DND-41 (cell line): ENCODE measurements at places on chromosomes 11 and 22.

GRCh38 chr22:30694640-30695350, at the start of gene OSBP2:
TSS of gene OSBP2 (plus strand) at chr22:30694874. CDS start at chr22:30694910, 36 bp downstream.
- peaks cover 18% of the 10 kb centered on the region for H3K27me3 ChIP-seq
- DNase-seq = no peak
- H3K27ac ChIP-seq = no peak within 1 kb of the TSS
- no peaks in the 10 kb centered on the region for H3K4me1 ChIP-seq
- H3K36me3 ChIP-seq = no peaks in the 10 kb centered on the region

DNA sequence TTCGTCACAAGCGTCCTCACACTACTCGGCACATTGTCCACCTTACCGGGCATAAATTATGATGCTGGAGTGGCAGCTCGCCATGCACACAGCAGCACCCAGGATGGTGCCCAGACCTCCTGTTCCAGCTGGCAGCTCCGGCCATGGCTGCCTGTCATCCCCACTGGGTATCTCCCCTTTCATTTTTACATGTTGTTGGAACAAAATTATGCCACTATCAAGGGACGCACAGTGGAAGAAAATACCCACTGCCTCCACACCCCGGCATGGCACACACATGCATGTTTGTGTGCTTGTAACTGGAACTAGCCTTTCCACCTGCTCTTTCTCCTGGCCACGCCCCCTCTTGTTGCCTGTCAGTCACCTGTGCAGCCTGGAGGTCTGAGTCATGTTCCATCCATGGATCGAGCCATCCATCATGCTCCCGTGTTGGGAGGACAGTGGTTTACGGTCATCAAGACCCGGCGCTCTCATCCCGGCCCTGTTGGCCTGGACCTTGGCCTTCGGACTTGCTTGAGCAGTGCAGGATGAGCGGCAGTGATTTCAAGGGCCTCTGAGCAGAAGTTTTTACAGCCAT, 1069.6 kb downstream of the BRD1 start:
- no peaks in the 10 kb centered on the region for H3K4me1 ChIP-seq
- no peaks in the 10 kb centered on the region for H3K27me3 ChIP-seq
- no peaks in the 10 kb centered on the region for H3K36me3 ChIP-seq
- no peak for DNase-seq
- H3K4me3 ChIP-seq = no peak overlapping the region

DNA sequence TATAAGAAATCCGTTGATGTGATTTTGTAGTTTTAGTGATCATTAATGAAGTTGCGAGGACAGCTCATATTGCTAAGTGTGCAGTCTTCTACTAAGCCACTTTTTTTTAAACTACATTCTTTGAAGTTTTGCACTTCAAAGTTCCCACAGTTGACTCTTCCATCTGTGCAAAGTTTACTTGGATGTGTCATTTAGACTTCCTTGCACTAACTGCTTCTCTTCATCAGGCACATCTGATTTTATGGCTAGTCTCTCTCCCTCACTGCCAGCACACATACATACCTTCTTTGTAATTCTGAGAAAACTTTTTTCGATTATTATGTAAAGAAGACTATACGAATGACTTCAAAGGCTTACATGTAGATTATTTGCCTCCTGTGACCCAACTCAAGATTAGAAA, 250.0 kb downstream of the DYNC2H1 start:
- H3K4me3 ChIP-seq = no peak overlapping the region
- H3K36me3 ChIP-seq = no peaks in the 10 kb centered on the region
- no peak for DNase-seq
- H3K27me3 ChIP-seq = no peaks in the 10 kb centered on the region
- H3K4me1 ChIP-seq = no peaks in the 10 kb centered on the region

DNA sequence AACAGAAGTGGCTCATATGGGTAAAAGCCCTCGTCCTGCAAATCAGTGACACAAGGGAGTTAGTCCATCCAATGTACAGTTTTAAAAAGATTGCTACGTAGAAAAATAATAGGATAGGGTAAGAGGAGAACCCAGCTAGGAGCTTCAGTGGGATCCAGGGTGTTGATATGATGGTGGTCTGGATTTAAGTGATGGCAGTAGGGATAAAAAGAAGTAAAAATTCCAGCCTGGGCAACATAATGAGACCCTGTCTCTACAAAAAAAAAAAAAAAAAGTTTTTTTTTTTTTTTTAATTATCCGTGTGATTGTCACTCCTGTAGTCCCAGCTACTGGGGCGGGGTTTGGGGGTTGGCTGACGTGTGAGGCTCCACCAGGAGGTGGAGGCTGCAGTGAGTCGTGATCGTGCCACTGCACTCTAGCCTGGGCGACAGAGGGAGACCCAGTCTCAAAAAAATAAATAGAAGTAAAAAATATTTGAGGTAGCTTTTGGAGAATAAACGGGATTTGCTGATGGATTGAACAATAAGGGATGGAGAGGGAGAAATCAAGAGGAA, 7.0 kb upstream of the L3MBTL2 start:
- DNase-seq = peak; percentile 62
- peak overlapping the region; percentile 49 for H3K4me3 ChIP-seq
- no peaks in the 10 kb centered on the region for H3K36me3 ChIP-seq

GRCh38 chr11:72237112-72237931, 6.7 kb downstream of the PHOX2A start:
- H3K36me3 ChIP-seq = peaks cover 62% of the 10 kb centered on the region
- no peak overlapping the region for H3K4me3 ChIP-seq
- DNase-seq = no peak
- no peaks in the 10 kb centered on the region for H3K4me1 ChIP-seq
- H3K27me3 ChIP-seq = no peaks in the 10 kb centered on the region

- no peak overlapping the region for H3K27ac ChIP-seq
- H3K4me3 ChIP-seq = no peak overlapping the region
- H3K36me3 ChIP-seq = peaks cover 89% of the 10 kb centered on the region
- no peaks in the 10 kb centered on the region for H3K27me3 ChIP-seq
Measured at GRCh38 chr11:46665356-46665755, 35.1 kb downstream of the ARHGAP1 start.

DNA sequence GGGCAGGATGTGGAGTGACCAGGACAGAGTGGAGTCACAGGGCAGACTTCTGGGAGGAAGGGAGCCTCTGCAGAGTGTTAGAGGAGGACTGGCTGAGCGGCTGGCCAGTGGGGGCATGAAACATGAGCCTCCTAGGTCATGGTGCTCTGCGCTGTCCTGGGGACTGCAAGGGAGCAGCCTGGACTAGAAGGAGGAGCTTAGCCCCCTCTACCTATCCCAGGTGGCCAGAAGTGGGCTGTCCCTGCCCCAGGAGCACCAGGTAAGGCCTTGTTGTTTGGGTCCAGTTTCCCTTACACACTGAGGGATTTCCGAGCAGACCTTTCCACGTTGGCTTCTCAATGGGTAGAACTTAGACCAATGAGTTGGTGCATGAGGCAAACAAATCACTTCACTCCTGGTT, 7.4 kb downstream of the PKNOX2 start:
- H3K4me1 ChIP-seq = no peaks in the 10 kb centered on the region
- no peak for DNase-seq
- H3K36me3 ChIP-seq = no peaks in the 10 kb centered on the region

DNA sequence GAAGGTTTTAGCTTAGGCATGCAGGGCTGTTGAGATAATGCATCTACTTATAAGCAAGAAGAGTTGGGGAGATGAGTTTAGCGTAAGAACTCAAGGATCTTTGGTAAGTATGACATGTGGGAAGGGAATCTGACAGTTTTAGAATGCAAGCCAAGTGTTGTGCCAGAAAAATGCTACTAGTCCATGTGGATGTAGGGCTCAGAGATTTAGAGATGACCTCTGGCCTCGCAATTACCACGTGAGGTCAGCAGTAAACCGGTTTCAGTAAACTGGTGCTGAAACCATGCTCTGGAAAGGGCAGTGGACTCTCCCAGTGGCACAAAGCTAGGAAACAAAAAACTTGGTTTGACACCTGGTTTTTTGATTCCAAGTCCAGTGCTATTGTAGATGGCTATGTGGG, 18.9 kb downstream of the MRPL16 start:
- no peak overlapping the region for H3K4me3 ChIP-seq
- H3K4me1 ChIP-seq = no peaks in the 10 kb centered on the region
- no peaks in the 10 kb centered on the region for H3K27me3 ChIP-seq

GRCh38 chr22:42296381-42296853, 26.0 kb upstream of the TCF20 start:
- H3K36me3 ChIP-seq = no peaks in the 10 kb centered on the region
- H3K27ac ChIP-seq = no peak overlapping the region
- DNase-seq = no peak
- H3K4me3 ChIP-seq = no peak overlapping the region
- peaks cover 22% of the 10 kb centered on the region for H3K4me1 ChIP-seq

GRCh38 chr11:116605543-116606459, 167.0 kb downstream of the BUD13 start:
- no peak overlapping the region for H3K4me3 ChIP-seq
- no peaks in the 10 kb centered on the region for H3K27me3 ChIP-seq
- peak; percentile 77 for DNase-seq
- no peak overlapping the region for H3K27ac ChIP-seq
- H3K4me1 ChIP-seq = no peaks in the 10 kb centered on the region

- H3K36me3 ChIP-seq = no peaks in the 10 kb centered on the region
- no peak for DNase-seq
- H3K27me3 ChIP-seq = no peaks in the 10 kb centered on the region
- H3K27ac ChIP-seq = no peak overlapping the region
- no peaks in the 10 kb centered on the region for H3K4me1 ChIP-seq
Measured at GRCh38 chr11:41437006-41437490, 22.4 kb downstream of the LRRC4C start.

DNA sequence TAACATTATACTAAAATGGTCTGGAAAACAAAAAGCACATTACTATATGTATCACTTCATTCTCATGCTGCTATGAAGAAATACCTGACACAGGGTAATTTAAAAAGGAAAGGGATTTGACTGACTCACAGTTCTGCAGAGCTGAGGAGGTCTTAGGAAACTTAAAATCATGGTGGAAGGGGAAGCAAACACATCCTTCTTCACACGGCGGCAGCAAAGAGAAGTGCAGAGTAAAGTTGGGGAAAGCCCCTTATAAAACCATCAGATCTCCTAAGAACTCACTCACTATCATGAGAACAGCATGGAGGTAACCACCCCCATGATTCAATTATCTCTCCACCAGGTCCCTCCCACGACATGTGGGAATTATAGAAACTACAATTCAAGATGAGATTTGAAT, 60.0 kb downstream of the FAM181B start:
- H3K4me1 ChIP-seq = no peaks in the 10 kb centered on the region
- no peaks in the 10 kb centered on the region for H3K27me3 ChIP-seq
- no peak for DNase-seq
- no peak overlapping the region for H3K27ac ChIP-seq

GRCh38 chr11:62388999-62389398, 29.8 kb upstream of the SCGB1A1 start:
- H3K36me3 ChIP-seq = no peaks in the 10 kb centered on the region
- no peak for DNase-seq
- no peak overlapping the region for H3K4me3 ChIP-seq
- H3K4me1 ChIP-seq = no peaks in the 10 kb centered on the region

- no peak overlapping the region for H3K27ac ChIP-seq
- H3K27me3 ChIP-seq = no peaks in the 10 kb centered on the region
- DNase-seq = no peak
- H3K36me3 ChIP-seq = no peaks in the 10 kb centered on the region
- H3K4me1 ChIP-seq = no peaks in the 10 kb centered on the region
Measured at GRCh38 chr11:115464269-115464668, 39.9 kb downstream of the CADM1 start.

DNA sequence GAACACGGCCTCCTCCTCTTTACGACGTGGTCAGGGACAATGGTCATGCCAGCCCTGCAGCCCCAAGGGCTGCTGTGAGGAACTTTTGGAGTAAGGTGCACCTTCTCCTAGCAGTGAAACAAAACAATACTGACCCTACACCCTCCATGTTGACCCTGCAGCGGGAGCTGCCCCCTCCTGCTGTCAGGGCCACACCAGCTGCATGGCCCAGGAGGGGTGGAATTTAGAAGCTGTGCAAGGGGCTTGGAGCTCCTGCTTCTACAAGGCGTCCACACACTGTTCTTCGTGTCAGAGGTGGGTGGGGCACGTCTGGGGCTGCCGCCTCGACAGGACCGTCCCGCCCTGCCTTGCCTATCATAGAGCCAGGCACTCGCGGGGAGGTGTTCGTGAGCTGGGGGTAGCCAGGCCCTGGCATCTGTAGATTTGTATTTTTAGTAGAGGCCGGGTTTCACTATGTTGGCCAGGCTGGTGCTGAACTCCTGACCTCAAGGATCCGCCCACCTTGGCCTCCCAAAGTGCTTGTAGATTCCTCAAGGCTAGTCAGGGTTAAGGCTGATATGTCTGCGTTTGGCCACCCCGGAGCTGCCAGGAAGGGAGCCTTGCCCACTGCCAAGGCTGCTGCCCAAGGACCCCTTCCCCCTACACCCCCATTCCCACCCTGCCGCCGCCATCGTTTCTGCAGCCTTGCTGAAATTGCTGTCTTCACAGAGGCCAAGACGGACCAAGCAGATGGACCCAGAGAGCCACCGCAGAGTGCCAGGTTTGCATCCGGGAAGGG, 15.9 kb downstream of the INCENP start:
- H3K4me3 ChIP-seq = no peak overlapping the region
- H3K36me3 ChIP-seq = peaks cover 97% of the 10 kb centered on the region

DNA sequence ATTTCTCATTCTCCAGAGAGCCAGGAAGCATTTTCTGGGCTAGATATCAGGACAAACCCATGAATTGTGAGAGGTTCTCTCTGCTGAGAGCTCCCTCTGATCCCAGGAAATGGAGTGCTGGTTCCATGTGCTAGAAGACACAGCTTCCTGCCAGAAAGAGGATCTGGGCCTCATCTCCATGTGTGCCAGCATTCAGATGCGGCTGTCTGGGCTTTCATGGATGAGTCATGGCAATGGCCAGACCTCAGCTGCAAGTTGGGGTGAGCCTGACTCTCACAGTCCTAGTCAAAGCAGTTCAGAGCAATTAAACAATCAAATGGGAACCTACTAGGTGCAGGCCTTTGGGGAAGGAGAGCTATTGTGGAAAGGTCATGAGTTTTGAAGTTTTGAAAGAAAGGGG, 82.3 kb upstream of the EED start:
- no peaks in the 10 kb centered on the region for H3K27me3 ChIP-seq
- H3K36me3 ChIP-seq = no peaks in the 10 kb centered on the region
- H3K27ac ChIP-seq = no peak overlapping the region
- H3K4me3 ChIP-seq = no peak overlapping the region
- no peaks in the 10 kb centered on the region for H3K4me1 ChIP-seq
